ENCODE measurements at places on chromosomes 2 and 18.

DNA sequence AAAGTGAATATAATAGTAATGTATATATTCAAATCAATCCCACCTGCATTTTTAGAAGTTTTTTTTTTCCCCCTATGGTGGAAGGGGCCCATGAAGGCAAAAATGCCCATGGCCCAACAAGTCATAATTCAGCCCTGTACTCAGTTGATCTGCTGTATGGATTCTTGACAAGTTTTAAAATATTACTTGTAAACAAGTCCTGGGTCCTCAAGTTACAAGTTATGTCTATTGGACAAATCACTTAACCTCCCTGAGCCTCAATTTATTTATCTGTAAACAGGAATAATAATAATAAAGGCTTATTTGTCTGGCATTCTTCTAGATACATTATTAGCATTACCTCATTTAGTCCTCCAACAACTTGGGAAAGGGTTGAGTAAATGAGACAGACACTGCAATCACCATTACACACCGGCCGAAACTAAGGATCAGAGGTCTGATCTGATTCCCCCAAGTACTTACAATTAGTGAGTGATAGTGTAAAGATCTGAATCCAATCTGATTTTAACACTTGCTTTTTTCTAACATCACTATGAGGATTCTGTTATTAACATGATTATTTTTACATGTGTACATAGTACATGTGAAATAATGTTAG lies 66.1 kb downstream of the PDE1A start:
- DNase-seq = no peak

DNA sequence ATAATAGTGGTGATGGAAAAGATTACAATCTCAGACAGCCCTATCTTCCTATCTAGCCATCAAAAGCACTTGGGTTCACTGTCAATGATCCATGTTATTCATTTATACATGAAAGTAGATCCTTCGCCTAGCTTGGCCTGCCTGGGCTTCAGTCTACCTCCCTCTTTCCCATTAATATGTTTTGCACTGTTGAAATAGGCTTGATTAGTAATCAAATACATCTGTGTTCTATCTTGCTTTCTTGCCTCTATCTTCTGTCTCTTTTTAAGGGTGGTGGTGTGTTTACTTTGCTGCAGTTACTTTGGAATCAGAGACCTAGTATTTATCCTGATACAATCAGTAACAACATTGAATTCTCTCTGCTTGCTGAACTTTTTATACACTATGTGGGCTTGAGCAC lies 521.2 kb downstream of the TNS1 start:
- no peak for DNase-seq

DNA sequence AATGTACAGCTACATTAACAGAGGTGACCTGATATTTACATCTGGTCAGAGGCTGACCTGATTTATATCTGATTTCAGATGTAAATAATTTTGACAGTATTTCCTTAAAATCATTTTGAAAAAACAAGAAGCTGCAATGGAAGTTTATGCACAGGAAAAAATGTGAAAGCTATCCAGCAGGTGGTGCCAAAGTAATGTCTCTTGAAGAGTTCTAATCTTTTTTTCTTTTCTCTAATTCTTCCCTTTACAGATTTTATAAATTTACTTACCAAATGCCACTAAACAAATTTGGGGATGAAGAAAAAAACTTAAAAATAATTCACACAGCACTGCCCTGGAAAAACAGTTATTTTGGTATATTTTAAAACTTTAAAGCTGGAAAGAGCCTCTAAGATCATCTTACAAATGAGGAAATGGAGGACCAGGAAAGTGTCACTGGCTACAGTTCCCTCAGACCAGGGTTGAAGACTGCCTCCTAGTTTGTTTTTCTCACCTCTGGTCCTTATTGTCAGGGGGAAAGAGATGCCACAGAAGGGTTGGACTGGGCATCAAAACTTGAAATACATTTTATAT lies 16.4 kb upstream of the FBLN7 start:
- DNase-seq = peak; percentile 81

DNA sequence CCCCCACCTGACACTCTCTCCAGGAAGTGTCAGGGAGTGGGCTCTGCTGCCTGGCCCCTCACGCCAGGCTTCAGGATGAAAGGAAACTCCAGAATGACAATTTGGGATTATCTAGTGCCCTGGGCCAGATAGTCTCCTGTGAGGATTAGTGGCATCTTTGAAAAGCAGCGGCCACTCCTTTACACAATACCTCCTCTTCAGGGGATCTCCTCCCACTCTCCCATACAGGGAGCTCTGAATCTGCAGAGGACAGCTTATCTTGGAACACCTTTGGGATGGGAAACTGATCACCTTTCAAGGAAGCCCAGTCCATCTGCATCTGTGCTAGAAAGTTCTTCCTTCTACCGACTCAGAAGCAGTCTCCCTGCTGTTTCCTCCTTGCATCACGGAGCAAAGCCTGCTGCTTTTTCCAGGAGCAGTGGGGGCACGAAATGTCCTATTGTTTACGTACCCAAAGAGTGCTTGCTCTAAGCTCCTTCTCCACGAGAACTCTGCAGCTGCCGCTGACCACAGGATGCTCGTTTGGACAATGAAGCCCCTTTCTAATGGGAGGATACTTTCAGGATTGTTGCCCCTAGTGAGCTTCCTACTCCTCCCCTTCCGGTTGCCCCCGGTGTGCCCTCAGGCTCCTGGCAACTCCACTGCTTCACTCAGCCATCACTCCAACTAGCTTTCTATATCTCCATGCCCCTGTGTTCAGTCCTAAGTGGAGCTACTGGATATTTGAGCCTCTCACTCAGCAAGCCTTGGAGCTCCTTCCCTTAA lies 31.5 kb downstream of the SIX3 start:
- DNase-seq = no peak

DNA sequence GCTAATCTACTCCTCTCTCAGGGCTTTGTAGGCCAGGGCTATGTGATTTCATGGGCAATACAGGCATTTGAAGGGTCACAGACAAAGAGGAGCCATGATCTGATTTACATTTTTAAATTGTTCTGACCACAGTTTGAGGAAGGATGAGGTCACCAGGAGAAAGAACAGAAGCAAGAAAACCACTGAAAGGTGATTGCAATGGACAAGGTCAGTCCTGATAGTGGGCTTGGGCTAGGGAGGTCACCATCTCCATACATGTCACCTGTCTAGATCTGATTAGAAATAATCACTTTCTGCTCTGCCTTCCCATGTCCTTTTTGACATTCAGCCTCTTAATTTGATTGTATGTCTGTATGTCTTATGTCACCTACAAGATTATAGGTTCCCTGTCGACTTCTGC lies 248.9 kb upstream of the CWC22 start:
- no peak for DNase-seq

DNA sequence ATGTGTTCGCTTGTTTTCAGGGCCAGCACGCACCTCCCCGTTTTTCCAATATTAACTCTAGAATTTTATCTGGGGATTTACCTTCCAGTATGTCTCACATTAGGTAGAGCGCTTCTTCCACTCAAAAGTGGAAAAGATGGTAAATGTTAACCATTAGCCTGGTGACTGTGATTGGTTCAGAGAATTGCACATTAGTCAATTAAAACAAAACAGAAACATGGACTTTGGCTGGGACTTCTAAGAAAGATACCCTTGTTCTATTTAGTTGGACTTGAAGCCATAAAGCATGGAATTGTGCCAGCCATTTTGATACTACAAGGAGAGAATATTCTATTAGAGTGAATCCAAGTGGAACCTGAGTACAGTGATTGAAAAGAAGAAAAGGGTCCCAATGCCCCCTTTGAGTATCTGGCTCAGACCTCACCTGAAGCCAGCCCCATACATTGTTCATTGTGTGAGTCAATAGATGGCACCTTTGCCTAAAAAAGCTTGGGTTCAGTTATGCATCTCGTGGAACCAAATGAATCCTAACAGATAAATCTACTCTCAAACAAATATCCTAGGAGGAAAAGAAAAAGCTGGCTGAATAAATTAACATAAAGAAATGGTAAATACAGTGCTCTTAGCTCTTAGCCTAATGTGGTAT lies 354.3 kb downstream of the IRS1 start:
- no peak for DNase-seq
